ENCODE measurements at places on chromosomes 2 and 18. TPM values are rescaled to one million over a fixed set of nuclear protein-coding genes. Genes with fewer than 3 reads are reported as not detected.

GRCh38 chr2:26255759-26256384 is 11.1 kb downstream of the HADHB start:
- no peak for DNase-seq

DNA sequence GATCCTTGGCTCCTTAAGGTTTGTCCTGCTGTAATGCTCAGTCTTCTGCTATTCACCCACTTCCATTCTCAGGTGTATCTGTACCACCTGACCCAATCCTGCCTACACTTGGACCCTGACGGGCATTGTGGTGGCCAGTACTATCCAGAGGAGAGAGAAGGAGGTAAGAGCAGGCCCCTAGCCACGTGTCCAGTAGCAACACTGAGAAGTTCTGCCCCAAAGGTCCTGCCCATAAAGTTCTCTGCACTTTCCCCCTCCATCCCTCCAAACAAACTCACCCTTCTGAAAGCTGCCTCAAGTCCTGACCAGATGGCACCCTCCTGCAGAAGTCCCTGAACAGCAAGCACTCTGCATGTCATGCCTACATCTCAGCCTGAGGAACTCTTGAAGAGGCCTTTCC is 18.3 kb downstream of the TTC32 start:
- DNase-seq = peak; percentile 40

- DNase-seq = no peak
These were observed 350.8 kb downstream of the PTH2R start for GRCh38 chr2:208757364-208757763.

GRCh38 chr2:98763209-98763951 is 32.4 kb upstream of the MGAT4A start:
- DNase-seq = no peak

DNA sequence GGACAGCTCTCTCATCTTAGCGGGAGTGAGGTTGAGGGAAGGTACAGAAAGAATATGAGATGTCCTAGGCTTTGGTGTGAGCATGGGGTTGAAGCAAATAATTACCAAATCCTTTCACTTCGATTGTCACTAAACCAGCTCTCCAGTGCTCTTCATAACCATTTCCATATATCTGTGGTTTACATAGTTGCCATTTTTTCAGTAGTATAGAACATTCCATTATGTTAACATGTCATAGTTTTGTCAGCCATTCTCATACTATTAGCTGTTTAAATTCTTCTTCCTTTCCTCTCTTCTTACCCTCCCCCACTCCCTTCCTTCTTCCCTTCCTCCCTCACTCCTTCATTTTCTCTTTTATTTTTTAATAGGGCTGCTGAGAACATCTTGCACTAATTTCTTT is 205.9 kb downstream of the BABAM2 start:
- DNase-seq = no peak

DNA sequence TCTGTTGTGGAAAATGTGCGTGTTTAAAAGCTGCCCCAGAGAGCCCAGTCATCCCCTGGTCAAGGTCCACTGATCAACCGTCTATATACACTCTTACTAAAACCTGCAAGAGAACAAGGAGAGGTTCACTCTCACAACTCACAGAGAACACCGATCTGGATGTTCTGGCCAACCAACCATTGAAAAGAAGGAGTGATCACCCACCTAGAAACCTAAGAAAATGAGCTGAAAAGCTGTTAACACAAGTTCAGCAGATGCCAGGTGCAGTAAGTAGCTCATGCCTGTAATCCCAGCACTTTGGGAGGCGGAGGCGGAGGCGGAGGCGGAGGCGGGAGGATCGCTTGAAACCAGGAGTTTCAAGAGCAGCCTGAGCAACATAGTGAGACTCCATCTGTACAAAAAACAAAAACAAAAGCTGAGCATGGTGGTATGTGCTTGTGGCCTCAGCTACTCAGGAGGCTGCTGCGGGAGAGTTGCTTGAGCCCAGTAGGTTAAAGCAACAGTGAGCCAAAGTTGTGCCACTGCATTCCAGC is 14.5 kb downstream of the ATG16L1 start:
- DNase-seq = peak; percentile 85

- DNase-seq = no peak
These were observed 22.0 kb downstream of the FAM98A start for GRCh38 chr2:33577084-33577483.

- no peak for DNase-seq
These were observed 26.7 kb downstream of the ZEB2 start for GRCh38 chr2:144493027-144493809.

The ST8SIA3 gene
- not detected for total RNA-seq

The GAL3ST2 gene
- not detected for total RNA-seq

The CAPN14 gene
- total RNA-seq = 0.27 TPM

The ITPRID2 gene
- 182 TPM for total RNA-seq

The MGAT4A gene
- 24.3 TPM for total RNA-seq
